Fibroblast of mammary gland (primary cell): ENCODE measurements at places on chromosomes 1 and 21.
A peak's percentile ranks its signal among the peaks of the same experiment; 100 is the strongest.

GRCh38 chr1:198556971-198557370, 16.5 kb upstream of the ATP6V1G3 start:
- no peak for DNase-seq

DNA sequence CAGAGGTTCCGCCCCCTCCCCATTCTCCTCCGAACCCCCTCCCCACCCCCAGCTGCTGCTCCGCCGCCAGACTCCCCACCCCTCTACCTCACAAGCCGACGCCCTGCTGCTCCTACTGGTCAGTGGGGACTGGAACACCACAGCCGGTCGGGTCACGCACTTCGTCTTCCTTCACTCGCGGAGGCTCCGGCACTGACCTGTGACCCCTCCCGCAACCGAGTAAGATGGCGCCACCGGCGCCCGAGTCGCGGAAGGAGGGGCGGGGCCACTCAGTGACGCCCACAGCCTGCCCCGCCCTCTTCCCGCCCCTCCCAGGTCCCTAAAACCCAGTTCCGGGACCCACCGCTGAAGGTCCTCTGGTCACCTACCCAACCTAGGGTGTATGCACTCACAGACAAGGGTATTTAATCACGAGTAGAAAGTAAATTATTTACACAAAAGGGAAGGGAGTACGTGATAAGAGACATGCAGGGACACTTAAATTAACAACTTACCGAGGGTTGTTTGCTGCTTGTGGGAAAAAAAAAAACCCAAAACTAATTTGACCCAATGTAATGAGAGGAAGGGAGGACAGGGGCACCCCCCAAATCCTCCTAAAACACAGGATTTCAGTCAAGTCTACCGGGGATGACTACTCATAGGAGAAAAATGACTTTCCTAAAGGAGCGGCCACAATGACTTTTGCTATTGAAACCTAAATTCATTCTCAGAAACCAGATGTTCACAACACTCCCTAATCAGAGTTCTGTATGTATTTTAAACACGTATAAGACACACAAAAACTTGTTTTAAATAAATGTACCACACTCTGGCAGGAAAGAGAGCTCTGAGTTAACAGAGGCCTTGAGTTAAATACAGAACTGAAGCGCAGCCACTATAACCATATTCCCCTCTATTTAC, at the start of gene RIT1:
TSS of gene RIT1 (minus strand) at position 194 of the 900 bp plus-strand sequence. CDS start 588 bp downstream, outside the sequence.
- DNase-seq, result peak; percentile 72

GRCh38 chr21:44272284-44272858, 10.7 kb upstream of the DNMT3L start:
- no peak for DNase-seq

DNA sequence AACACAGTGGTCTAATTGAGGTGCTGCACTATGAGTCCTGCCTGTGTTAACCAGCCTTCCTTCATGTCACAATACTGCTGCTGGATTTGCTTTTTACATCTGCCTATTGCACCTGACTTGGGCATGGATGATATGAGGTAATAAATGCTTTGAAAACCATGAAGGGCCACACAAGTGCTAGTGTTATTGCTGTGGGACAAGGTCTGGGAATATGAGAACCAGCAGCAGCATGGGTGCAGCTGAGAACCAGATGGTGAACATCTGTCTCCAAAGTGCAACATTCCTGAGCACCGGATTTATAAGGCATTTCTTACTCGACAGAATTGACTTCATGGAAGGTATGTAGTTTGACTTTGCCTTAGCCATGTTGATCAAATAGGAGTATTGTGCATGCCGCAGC, 16.6 kb downstream of the TRIM45 start:
- peak; percentile 31 for DNase-seq

DNA sequence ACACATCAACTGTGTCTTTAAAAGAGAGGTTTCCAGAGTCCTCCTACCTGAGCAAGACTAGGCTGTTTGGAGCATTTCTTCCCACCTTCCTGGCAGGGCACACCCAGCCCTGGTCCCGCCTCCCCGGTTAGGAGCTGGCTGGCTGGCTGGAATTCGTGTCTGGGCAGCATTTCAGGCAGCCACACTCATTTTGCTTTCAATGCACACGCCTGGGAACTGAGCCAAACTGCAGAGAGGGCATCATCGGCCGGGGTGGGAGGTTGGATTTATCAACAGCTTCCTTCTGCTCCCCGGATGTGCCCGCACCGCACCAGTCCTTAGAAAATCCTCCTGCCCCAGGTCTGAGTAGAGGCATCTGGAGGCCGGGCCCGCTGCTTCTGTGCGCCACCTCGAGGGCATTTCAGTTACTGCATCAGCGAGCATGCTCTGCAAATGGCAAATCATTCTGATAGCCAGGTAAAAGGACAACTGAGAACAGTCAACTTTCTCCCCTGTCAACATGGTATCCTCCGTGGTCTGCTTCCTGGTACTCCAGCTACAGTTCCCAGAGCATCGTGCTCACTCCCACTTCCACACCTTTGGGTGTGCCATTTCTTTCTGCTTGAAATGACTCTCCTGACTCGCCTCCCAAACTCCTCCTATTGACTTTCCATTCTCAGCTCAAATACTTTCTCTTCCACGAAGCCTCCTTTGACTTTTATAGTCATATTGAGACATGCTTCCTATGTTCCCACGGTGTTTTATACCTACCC, 20.6 kb downstream of the TCEA3 start:
- peak; percentile 89 for DNase-seq

DNA sequence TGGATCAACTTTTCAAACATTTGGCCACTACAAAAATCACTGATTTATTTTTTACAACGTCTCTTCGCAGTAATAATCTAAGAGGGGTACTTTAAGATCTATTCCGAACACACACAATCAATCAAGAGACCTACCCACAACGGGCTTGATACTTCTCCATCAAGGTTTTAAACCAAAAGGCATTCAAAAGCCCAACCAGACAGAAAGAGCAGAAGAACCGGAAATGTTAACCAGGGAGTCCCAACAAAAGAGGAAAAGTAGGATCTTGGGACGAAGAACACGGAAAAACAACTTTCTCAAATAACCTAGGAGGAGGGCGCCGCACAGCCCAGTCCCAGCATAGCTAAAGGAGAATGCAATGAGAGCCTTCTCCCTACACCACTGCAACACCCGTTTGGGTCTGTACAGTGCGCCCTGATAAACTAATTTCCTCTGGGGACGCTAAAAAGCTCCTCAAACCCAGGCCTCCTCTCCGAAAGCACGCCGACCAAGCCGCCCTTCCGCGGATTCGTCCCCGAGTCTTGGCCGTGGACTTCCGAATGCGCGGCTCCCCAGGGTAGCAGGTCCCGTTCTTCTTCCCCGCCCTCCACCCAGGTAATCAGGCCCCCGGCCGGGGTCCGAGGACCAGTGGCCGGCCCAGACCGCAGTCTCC, 623 bp downstream of the RPL22 start:
- DNase-seq, result no peak
